Astrocyte of the spinal cord (primary cell): ENCODE measurements at places on chromosomes 1 and 21.

DNA sequence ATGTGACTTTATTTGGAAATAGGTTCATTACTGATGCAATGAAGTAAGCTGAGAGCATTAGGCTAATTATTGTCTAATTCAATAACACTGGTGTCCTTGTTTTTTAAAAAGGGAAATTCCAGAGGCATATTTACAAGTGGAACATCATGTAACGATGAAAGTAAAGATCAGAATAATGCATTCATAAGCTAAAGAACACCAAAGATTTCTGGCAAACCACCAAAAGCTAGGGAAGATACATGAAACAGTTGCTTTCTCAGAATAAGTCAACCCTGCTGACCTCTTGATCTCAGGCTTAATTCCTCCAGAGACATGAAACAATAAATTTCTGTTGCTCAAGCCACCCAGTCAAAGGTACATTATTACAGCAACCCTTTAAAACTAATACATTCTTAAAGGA, 20.3 kb upstream of the IFI16 start:
- DNase-seq, result no peak

DNA sequence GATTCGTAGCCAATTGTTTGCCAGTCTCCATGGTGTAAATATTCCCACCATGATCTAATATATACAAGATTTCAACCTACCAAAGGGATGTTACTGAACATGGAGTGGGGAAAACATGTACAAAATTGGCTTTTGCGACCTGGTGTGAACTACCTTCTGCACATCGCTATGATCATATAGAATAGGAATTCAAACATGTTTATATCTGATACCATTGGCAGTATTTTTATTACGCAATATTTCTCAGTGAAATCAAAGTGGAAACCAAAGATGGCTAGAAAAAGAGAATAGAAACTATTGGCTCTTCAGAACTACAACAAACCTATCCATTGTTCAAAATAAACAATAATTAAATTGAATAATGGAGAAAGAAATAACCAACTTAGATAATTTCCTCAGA, 285.1 kb downstream of the TPR start:
- DNase-seq, result no peak

DNA sequence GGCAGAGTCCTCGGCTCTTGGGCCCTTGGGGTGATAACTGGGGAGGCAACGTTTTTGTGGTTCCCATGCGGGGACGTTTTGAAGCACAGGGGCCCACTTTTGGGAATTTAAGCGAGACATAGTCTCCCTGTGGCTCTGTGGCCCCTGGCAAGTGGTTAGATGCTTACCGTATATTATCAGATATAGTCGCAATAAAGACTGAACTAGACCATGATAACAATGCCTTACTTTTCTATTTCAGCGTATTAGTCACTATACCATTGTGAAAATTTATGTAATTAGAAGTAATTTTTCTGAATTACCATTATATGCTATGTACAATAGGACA, 538 bp upstream of the RCAN1 start:
- no peak for DNase-seq

- peak; percentile 95 for DNase-seq
These were observed 48.9 kb downstream of the INKA2 start for GRCh38 chr1:111690306-111690617.

GRCh38 chr1:99858286-99858685, 8.1 kb downstream of the AGL start:
- DNase-seq, result no peak

DNA sequence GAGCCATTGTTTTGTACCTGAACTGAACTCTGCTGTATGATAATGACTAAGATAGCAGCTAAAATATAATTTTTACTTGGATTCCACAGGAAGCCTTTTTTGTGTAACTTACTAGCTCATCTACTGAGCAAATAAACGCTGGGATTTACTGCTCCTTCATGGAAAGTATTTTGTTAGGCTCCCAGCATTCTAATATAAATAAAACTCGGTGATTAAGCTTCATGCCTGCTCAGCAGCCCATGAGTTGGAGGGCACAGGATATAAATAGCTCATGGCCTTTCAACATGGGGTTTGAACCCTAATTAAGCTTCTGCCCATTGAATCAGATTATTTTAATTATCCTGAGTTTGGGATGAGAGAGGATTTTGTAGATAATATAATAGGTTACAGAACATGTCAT, 180.0 kb downstream of the PCP4 start:
- no peak for DNase-seq

DNA sequence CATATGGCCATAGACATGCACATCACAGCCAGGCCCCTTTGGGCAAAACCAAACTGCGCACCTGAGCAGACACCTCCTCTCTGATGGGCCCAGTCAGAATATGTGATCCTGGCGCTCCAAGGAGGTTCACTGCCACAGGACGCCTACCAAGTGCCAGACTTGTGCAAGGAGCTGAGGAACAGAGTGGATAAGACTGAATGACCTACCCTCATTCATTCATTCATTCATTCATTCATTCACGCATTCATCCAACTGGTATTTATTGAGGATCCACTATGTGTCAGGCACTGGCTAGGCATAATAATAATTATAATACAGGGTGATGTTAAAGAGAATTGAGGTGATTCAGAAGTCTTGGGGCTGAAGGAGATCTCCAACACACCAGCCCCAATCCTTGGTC, 2.4 kb upstream of the IGSF21 start:
- DNase-seq, result no peak

DNA sequence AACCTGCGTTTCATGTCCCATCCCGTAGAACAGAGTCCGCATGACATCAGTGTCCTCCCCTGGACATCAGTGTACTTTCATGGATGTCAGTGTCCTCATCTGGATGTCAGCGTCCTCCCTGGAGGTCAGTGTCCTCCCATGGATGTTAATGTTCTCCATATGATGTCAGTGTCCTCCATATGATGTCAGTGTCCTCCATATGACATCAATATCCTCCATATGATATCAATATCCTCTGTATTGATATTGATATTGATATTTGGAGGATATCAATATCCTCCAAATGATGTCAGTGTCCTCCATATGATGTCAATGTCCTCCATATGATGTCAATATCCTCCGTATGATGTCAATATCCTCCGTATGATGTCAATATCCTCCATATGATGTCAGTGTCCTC, 284.9 kb downstream of the AJAP1 start:
- DNase-seq, result no peak

GRCh38 chr21:26443867-26444266, 129.2 kb downstream of the CYYR1 start:
- peak; percentile 24 for DNase-seq

DNA sequence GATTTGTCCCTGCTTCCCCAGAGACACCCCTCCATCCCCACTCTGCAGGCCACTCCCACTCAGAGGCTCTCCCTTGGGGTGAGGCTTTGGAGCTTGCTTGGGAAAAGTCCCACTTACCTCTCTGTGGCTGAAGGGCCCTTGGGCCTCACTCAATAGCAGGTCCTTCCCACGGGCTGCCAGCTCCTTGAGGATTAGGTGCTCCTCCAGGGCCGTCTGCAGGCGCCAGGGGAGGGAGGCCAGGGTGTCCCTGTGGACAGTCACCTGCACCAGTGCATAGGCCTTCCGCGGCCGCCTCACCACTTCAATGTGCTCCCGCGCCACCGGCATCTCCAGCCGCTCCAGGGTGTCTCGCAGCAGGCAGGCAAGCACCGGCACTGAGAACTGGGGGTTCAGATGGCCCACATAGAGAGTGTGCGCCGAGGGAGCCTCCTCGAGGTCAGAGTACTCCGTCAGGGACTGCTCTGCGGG, 1.4 kb downstream of the SLFNL1 start:
- no peak for DNase-seq

GRCh38 chr1:203100516-203100869, 14.7 kb upstream of the MYOG start:
- DNase-seq, result no peak

DNA sequence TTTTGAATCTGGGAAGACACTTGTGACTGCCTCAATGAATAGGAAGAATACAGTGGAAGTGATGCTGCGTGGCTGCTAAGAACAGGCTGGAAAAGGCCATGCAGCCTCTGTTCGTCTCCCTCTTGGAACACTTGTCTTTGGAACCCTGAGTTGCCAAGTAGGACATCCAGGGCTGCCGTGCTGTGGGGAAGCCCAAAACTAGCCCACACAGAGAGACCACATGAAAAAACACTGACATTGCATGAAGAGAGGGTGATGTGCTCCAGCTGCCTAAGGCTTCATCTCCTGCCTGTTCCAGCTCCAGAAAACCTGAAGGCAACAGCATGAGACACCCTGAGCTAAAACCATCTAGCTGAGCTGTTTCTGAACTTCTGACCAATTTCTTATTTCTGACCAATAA, 61.1 kb upstream of the GNG4 start:
- no peak for DNase-seq

GRCh38 chr1:12215118-12215961, 14.5 kb upstream of the VPS13D start:
- DNase-seq, result no peak

DNA sequence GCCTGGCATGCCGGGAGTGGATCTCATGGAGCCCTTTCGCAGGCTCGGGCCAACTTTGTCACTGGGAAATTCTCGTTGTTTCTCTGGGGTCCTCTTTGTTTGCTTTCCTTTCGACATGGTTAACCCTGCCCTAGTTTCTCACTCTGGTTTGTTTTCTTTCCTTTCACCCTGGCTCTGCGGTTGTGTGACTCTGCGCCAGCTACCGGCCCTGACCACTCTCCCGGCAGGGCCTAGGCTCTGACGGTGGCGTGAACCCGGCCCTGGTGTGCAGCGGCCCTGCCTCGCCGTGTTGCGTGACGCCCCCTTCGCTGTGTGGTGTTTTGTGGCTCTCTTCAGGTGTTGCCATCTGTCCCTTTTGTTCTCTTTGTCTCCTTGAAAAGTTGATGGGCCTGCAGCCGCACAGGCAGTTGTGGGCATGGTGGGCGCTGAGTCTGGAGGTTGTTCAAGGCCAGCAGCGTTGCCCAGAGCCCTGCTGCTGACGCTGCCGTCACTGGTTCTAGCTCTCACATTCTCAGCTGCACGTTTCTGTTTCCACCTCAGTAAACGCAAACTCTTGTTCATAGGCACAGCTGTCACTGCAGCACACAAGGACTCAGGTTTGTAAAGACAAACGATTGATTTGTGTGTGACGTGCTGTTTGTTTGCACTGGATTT, 64.6 kb upstream of the DIP2A start:
- peak; percentile 70 for DNase-seq

GRCh38 chr1:77012066-77012465, 144.8 kb downstream of the ST6GALNAC5 start:
- no peak for DNase-seq

DNA sequence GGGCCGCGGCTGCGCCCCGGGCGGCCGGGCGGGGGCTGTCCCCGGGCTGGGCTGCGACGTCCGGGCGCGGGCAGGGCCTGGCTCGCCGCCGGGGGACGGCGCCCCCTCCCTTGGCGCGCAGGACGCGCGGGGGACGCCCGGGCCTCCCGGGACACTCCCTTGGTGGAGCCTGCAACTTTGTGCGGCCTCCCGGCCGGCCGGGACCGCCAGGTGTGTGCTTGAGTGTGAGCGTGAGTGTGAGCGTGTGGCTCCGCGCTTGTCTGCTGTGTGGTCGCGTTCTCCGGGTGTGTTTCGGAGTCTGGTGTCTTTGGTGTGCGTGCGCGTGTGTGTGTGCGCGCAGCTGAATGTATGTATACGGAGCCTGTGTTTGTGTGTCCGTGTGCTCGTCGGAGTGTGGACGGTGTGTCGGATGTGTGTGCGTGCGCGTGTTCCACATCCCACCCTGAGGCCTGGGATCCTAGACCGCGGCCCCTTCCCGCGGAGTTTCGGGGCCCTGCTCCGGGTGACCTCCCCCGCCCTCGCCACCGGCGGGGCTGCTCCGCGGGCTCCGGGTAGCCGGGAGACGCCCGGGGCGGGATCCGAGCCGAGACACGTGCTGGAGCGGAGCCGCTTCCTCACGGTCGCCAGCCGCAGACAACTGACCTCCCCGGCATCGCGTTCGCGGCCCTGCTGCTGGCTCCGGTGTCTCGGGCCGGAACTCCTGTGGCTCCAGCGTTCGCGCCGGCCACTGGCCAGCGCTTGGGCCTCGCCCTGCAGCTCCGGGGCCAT, 1.7 kb downstream of the PTPRU start:
- peak; percentile 31 for DNase-seq

GRCh38 chr1:59718064-59718988, 96.4 kb upstream of the HOOK1 start:
- no peak for DNase-seq

- DNase-seq, result no peak
These were observed 61.3 kb upstream of the PLD5 start for GRCh38 chr1:242585616-242586359.

DNA sequence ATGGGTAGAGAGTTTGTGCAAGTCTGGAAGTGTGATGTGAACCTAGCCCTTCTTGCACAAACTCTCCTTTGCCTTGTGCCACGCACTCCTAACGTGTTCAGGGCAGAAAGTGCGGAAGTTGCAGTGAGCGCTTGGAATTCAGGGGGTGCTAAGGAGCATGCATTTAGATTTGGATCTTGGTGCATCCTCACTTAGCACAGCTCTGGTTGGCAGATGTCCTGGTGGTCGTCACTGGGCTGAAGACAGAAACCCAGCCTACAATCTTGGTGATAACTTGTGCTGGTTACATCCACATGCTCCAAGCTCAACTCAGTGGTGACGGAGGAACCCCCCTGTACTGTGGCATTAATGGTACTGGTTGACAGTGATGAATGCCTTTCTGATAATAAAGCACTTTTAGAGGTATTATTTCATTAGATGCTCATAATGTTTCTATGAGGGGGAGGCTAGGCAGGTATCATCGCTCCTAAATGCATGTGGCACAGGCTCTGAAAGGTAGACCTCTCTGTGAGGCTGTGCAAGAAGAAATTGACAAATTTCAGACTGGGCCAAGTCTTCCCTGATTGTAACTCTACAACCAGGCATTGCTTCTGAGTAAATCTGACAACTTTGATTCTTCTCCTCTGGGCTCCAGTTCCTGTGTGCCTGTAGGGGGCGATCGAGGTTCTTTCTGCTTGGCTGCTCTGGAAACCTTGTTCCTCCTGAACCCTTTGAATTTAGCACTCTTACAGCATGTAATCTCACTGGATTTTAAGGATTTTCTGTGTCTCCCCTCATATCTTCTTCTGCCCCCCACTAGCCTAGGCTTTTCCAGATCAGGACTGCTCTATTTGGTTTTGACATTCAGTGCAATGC, 40.6 kb downstream of the MAPKAPK2 start:
- DNase-seq, result peak; percentile 32

DNA sequence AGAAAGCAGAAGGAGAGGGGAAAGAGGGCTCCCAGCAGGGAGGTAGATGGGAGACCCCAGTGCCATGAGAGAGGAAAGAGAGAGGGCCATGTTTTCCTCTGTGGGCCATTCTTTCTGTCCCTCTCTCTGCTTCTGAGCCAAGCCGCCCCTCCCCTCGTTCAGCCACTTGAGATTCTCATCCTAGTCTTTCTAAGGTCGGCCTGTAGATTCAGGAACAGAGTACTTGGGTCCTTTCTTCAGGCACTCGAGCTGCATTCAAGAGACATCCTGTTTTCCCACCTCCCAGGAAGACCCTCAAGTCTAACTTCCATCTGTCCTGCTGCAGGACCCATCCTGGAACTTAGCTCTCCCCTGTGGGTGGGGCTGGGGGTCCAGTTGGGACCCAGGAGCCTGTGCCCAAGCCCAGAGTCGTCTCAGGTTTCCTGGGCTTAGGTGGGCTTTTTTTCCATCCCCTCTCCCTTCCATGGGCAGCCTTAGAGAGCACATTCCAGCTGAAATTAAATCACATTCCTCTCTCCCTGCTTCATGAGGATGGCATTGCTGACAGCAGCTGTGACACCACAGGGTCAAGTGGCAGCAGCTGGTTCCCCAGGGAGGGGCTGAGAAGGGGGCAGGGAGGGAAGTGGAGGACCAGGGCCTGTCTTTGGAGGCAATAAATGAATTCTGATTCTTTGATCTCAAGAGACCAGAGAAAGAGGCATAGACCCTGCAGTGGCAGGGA, 13.0 kb downstream of the NES start:
- DNase-seq, result no peak

- no peak for DNase-seq
These were observed 41.6 kb downstream of the ATP6V1G3 start for GRCh38 chr1:198498881-198499280.

- no peak for DNase-seq
These were observed 5.4 kb upstream of the PSMG1 start for GRCh38 chr21:39188521-39189139.
